ENCODE measurements at places on chromosomes 7 and 10.

DNA sequence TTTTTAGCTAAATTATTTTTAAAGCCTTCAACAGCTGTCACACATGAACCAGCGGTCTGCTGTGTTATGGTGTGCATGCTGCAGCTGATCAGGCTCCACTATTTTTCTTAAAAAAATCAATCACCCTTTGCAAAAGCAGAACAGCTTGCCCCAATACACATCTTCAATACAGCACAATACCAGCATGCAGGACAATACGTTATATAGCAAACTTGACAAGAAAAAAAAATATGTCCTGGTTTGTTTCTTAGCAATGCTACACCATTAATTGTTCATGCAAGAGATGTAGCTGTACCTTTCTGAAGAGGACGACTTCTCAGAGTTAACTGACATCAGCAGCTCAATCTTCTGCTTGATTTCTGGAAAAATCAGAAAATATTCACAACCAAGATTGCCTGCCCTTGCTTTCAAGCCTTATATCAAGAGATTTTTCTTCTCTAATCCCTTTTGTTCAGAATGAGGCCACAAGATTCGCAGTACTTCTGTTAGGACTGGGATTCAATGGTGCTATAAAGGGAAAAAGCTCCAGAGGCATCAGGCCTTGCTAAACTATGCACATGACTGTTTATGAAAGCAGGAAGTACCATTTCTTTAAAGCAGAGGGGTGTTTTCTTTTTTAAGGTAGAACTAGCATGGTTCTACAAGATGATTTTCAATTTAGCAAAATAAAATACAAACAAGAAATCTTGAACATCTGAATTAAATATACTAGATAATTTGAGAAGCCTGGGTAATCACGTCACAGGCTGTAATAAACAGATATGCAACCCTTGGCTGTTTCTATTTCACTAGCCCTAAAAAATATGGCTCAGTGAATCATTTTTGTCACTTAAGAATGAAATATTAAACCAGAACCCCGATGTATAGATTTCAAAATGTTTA is 120.0 kb downstream of the SRPK2 start:
- no peak for DNase-seq

- DNase-seq: no peak
Observed at GRCh38 chr7:30912021-30912730, 523 bp downstream of the AQP1 start.

DNA sequence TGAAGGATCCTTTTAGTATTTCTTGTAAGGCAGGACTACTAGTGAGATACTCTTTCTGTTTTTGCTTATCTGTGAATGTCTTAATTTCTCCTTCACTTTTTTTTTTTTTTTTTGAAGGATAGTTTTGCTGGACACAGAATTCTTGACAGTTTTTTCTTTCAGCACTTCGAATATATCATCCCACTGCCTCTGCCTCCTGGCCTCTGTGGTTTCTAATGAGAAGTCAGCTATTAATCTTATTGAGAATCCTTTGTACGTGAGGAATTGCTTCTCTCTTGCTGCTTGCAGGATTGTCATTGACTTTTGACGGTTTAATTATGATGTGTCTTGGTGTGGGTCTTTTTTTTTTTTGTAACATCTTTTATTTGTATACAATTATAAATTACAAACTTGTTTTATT is 12.6 kb upstream of the WAC start:
- DNase-seq: no peak

GRCh38 chr7:110204527-110204926 is 886.4 kb upstream of the LRRN3 start:
- no peak for DNase-seq

DNA sequence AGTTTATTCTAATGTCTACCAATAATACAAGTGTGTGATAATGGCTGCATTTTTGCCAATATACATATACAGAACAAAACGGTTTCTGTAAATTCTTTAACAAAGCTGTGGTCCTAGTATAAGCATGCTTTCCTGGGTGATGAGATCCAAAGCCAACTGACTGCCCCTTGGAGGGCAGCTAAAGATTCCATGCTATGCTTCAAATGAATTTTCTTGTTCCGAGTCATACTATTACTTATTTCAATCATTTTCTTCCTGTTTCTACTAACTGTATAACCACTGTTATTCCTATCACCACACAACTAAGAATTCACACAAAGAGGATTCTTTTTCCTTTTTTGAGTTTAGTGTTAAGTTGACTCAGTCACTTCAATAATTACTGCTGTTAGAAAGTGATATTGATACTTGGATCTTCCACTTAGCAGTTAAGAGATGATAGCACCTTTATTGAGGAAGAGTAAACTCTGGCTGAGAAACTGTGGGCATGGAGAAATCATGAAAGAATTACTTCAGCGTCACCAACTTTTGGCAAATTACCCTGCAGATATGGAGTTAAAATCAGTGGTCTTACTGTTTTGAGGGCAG is 197.5 kb downstream of the ARL4A start:
- DNase-seq: no peak

- no peak for DNase-seq
Observed at GRCh38 chr7:93574646-93575554, at the start of gene CALCR. Gene CALCR, minus strand, starts transcription at chr7:93574724. Its CDS starts 87,743 bp downstream, at chr7:93486981.

- DNase-seq: no peak
Observed at GRCh38 chr7:54186336-54186735, 355.8 kb upstream of the VSTM2A start.

DNA sequence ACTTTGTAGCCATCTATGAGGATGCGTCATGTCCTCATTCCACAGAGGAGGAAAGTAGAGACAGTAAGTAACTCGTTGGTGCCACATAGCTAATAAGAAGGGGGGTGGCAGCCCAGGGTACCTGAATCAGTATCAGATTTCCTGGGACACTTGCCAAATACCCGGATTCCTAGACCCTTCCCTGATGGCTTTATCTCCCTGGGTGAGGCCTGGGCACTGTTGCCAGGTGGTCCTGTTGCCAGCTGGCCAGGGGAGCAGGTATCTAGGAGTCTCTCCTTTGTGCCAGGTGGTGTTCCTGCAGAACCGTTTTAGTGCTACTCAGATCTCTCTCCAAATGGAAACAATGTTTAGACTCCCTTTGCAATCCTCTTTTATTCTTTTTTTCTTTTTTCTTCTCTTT is 12.7 kb downstream of the SLC29A3 start:
- DNase-seq: no peak

- no peak for DNase-seq
Observed at GRCh38 chr7:92634924-92635519, 44.8 kb upstream of the FAM133B start.

DNA sequence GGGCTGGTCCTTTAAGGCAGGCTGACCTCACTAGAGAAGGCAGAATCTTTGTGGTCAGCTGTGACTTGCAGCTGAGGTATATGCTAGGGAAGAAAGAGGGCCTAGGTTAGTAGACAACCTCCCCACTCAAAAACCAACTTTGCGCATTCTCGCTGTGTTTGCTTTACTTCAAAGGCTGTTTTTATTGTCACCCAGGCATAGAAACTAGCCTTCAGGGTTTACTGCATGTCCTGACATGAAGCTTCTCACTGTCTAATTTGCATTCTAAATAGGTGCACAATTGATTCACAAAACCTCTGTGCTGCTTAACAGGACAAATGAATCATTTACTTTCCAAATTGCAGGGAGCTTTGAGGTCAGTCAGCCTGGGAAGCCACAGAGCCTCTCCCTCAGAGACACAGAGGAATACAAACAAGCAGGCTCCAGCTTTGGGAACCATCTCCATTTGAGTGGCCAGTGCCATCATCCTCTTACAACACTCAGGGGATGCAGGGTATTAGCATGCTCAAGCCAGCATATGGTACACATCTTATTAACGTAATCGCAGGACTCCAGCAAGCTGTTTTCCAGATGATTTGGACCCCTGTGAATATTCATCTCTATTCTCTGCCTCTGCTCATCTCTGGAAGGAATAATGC is 596.4 kb upstream of the GHITM start:
- no peak for DNase-seq

GRCh38 chr7:151773797-151774196 is 103.1 kb downstream of the PRKAG2 start:
- DNase-seq: no peak

- no peak for DNase-seq
Observed at GRCh38 chr7:78222001-78222751, 423.6 kb downstream of the PHTF2 start.
